Activated T-cell treated with anti-CD3 and anti-CD28 coated beads, Interleukin-2, amount 50 U/mL, for 72 hours (primary cell): ENCODE measurements at places on chromosomes 5 and 9. TPM values are rescaled to one million over a fixed set of nuclear protein-coding genes. Genes with fewer than 3 reads are reported as not detected.
A peak's percentile ranks its signal among the peaks of the same experiment; 100 is the strongest.

DNA sequence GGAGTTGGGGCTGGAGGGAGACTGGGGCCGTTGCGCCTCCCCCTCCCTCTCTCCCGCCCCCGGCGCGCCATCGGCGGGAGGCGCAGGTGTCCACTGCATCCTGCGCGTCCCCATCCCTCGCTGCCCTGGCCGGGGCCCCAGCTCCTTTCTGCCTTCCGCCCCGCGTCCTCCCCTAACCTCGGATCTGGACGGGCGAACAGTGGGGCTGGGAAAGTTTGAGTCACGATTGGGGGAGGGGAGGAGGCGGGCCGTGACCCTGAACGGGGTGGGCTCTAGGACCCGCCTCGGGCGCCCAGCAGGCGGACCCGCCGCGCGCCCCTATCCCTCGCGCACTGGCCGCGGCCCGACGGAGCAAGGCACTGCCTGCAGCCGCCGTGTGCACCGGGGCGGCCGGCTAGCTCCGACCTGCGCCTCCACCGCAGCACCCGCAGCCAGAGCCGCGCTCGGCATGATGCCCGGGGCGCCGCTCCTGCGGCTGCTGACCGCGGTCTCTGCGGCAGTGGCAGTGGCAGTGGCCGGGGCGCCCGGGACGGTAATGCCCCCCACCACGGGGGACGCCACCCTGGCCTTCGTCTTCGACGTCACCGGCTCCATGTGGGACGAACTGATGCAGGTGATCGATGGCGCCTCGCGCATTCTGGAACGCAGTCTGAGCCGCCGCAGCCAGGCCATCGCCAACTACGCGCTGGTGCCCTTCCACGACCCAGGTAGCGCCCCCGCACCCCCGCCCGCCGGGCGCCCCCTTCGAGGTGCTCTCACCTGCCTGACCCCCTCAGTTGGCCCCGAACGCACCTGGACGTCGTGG lies at the start of gene HMCN2:
TSS of gene HMCN2 (plus strand) at position 330 of the 805 bp plus-strand sequence. CDS start at position 449, 119 bp downstream.
- H3K4me3 ChIP-seq = peak within 1 kb of the TSS; percentile 18
- H3K4me1 ChIP-seq = peaks cover 11% of the 10 kb centered on the region
- H3K36me3 ChIP-seq = peaks cover 1% of the 10 kb centered on the region
- peaks cover 82% of the 10 kb centered on the region for H3K27me3 ChIP-seq

GRCh38 chr9:2181792-2182191 lies 166.6 kb downstream of the SMARCA2 start:
- H3K27ac ChIP-seq = no peak overlapping the region
- peak; percentile 5 for DNase-seq
- H3K36me3 ChIP-seq = peaks cover 11% of the 10 kb centered on the region
- no peaks in the 10 kb centered on the region for H3K4me1 ChIP-seq
- H3K4me3 ChIP-seq = no peak overlapping the region

DNA sequence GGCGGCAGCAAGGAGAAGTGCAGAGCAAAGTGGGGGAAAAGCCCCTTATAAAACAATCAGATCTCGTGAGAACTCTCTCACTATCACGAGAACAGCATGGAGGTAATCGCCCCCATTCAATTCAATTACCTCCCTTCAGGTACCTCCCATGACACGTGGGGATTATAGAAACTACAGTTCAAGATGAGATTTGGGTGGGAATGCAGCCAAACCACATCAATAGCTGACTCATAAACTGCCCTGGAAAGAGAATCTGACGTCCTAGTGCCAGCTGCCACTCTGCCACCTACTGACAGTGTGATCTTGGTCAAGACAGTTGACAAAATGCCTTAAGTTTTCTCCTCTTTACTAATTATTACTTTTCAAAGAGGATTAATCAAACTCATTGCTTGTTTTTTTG lies 128.3 kb downstream of the GPBP1 start:
- peaks cover 3% of the 10 kb centered on the region for H3K36me3 ChIP-seq
- H3K4me3 ChIP-seq = no peak overlapping the region
- H3K27me3 ChIP-seq = no peaks in the 10 kb centered on the region
- H3K27ac ChIP-seq = peak overlapping the region; percentile 17
- DNase-seq = peak; percentile 61

DNA sequence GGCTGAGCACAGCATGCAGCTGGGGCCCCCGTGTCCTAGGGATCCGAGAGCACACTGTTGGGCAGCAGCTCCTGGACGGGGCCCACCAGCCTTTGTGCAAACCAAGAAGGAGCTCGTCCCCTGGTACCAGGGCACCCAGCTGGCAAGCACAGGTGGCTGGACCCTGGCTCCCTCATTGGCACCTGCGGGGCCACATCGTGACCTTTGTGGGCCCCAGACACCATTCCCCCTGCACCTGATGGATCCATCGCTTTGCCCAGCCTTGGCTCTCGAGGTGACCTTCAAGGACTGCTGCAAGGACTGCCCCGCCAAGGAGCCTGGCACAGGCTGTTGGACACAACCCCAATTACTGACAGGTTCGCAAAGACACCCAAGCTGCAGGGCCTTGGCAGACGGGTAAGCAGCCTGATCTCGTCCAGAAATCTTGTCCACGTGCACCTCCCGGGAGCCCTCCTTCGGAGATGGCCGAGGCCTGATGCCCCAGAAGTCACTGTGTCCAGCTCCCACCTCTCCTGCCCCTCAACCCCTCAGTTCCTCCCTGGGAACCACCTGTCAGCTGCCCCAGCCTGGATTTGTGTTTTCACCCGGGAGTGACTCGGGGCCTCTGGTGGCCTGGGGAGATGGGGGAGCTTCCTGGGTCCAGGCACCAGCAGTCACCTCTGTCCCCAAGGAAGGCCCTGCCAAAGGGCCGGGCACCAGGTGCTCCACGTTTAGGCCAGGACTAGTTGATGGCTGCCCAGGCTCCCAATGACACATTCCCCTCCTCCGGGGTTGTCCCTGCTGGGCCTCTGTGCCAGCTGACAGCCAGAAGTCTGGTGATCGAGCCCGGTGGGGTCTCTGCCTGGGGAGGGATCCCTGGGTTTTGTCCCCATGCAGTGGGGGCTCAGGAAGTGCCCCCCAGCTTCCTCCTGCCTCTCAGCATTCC lies 137.1 kb upstream of the PPP1R26 start:
- H3K27me3 ChIP-seq = peaks cover 6% of the 10 kb centered on the region
- H3K27ac ChIP-seq = no peak overlapping the region
- H3K4me3 ChIP-seq = no peak overlapping the region
- no peaks in the 10 kb centered on the region for H3K4me1 ChIP-seq
- DNase-seq = no peak

GRCh38 chr9:137168573-137168903 lies 1.3 kb downstream of the LRRC26 start:
- peak overlapping the region; percentile 59 for H3K4me3 ChIP-seq
- no peak overlapping the region for H3K27ac ChIP-seq
- no peaks in the 10 kb centered on the region for H3K36me3 ChIP-seq

GRCh38 chr9:111023128-111023527 lies 15.1 kb downstream of the LPAR1 start:
- no peaks in the 10 kb centered on the region for H3K36me3 ChIP-seq
- no peaks in the 10 kb centered on the region for H3K27me3 ChIP-seq
- no peaks in the 10 kb centered on the region for H3K4me1 ChIP-seq
- H3K4me3 ChIP-seq = no peak overlapping the region

DNA sequence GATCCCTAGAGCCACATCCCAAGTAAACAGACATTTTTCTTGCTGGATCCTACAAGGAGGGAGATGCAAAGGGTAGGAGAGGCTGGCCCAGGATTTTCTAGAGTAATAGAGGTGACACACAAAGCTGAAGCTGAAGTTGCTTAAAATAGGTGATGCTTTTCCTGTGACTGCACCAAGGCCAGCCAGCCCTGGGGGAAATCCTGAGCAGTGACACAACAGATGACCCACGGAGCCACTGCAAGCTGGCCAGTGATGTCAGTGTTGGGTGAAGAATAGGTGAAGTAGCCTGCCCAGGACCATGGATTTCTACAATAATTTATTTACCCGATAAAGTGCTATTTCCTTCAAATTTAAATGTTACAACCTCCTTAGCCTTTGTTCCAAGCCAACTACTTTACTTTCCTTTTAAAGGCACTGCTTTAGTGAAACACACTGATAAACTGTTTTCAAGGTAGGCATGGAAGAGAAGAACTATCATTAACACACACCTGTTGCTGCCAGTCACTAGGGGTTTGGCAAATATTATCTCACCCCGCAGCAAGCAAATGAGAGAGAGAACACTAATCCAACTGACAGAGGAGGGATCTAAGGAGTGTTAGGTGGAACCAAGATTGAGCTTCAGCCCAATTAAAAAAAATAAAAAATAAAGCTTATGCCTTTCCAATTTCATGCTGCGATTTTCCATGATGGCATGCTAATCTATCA lies 123.5 kb downstream of the CTNND2 start:
- no peak overlapping the region for H3K27ac ChIP-seq
- DNase-seq = no peak
- H3K4me1 ChIP-seq = no peaks in the 10 kb centered on the region
- H3K27me3 ChIP-seq = no peaks in the 10 kb centered on the region
- no peak overlapping the region for H3K4me3 ChIP-seq

GRCh38 chr5:144191998-144192397 lies 21.3 kb downstream of the KCTD16 start:
- no peak overlapping the region for H3K27ac ChIP-seq
- H3K4me1 ChIP-seq = no peaks in the 10 kb centered on the region
- no peaks in the 10 kb centered on the region for H3K36me3 ChIP-seq
- no peak overlapping the region for H3K4me3 ChIP-seq
- peak; percentile 36 for DNase-seq

DNA sequence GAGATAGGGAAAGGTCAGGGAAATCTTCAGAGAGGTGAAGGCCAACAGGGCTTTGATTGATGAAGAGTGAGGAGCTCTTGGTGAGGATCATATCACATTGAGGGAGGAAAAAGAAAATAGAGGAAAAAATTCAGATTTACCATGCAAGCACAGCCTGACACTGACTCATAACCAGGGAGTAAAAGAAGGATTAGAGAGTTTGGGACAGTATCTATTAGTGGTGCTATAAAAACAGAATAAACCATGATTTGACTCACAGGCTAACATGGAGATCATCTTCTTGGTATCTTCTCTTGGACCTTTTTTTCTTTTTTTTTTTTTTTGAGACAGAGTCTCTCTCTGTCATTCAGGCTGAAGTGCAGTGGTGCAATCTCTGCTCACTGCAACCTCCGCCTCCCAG lies 44.4 kb downstream of the MUSK start:
- no peak overlapping the region for H3K27ac ChIP-seq
- H3K4me3 ChIP-seq = no peak overlapping the region

- H3K27ac ChIP-seq = no peak overlapping the region
- H3K4me1 ChIP-seq = no peaks in the 10 kb centered on the region
- no peak for DNase-seq
- H3K27me3 ChIP-seq = peaks cover 37% of the 10 kb centered on the region
- no peak overlapping the region for H3K4me3 ChIP-seq
These were observed 41.0 kb upstream of the SLC12A7 start for GRCh38 chr5:1152771-1153282.

DNA sequence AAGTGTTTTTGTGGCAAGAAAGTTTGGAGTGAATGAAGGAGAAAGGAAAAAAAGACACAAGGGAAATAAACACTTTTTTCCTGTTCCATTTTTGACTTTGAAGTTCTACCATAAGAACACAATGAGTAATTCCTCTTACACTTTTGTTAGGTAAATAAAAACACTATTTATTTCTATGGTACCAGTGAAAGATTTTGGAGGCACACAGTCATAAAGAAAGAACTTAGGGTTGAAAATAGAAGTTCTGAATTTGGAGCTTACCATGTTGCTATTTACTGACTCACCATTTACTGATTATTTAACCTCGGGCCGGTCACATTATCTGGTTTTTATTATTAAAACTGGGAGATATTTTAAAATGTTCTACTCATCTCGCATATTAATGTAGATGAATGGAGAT lies 367.8 kb downstream of the TLE1 start:
- no peak for DNase-seq
- no peak overlapping the region for H3K4me3 ChIP-seq
- H3K27ac ChIP-seq = no peak overlapping the region

DNA sequence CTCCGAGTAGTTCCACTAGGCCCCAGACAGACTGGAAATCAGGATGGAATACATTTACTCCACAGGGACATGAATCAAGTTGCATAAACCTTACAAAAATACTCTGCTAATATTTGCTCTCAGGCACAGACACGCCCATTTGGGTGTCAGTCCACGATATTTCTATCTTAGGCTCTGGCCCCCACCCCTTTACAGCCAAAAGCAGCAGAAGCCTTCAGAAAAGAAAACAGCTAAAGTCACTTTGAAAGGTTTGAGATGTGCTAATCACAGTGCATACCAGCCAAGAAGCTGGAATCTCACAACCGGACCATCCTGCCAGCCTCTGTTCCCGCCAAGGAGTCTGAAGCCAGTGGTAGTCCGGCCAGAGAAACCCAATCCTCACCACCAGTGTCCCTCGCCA lies 22.6 kb downstream of the PTPN3 start:
- H3K27me3 ChIP-seq = peaks cover 30% of the 10 kb centered on the region
- no peaks in the 10 kb centered on the region for H3K36me3 ChIP-seq
- DNase-seq = no peak
- H3K4me1 ChIP-seq = peaks cover 23% of the 10 kb centered on the region

DNA sequence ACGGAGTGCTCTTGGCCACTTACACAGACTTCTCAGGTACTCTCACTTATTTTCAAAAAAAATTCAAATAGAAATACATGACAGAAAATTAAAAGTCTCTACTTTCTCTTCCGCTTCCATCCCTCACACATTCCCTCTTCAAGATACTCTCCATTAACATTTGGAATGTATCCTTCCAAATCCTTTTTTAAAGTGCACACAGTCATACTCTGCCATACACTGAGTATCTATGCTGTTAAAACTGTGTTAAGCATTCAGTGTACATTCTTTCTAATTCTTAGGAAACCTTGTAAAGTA lies 15.5 kb downstream of the GOLPH3 start:
- H3K27me3 ChIP-seq = no peaks in the 10 kb centered on the region
- peaks cover 22% of the 10 kb centered on the region for H3K4me1 ChIP-seq
- no peak overlapping the region for H3K4me3 ChIP-seq
- no peak overlapping the region for H3K27ac ChIP-seq
- no peak for DNase-seq

- no peak overlapping the region for H3K4me3 ChIP-seq
- peaks cover 13% of the 10 kb centered on the region for H3K36me3 ChIP-seq
- H3K27me3 ChIP-seq = peaks cover 18% of the 10 kb centered on the region
These were observed 27.8 kb upstream of the VLDLR start for GRCh38 chr9:2593744-2594143.

DNA sequence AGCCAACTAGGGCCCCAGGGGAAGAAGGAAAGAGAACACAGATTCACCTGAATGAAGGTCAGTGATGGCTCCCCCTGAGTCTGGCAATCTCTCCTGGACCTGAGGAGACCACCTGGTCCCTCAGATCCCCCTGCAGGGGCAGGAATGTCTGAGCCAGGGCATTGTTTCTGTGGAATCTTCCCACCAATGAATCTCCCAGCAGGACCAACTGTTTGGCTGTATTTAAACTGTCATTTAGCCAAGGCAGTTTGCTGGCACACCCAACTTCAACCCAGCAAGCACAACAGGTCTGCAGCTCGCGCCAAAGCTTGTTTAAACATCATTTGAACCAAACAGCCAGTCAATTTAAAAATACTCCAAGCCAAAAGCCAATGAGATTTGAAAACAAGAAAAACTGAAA lies 92.6 kb downstream of the SH3TC2 start:
- peaks cover 12% of the 10 kb centered on the region for H3K27me3 ChIP-seq
- no peak overlapping the region for H3K4me3 ChIP-seq
- no peaks in the 10 kb centered on the region for H3K4me1 ChIP-seq

- no peak overlapping the region for H3K4me3 ChIP-seq
- no peak for DNase-seq
- no peaks in the 10 kb centered on the region for H3K27me3 ChIP-seq
- no peak overlapping the region for H3K27ac ChIP-seq
- no peaks in the 10 kb centered on the region for H3K36me3 ChIP-seq
These were observed 9.0 kb upstream of the SPINK4 start for GRCh38 chr9:33230756-33231622.

PLEKHG4B gene
- total RNA-seq = not detected

NDUFA8 gene
- total RNA-seq = 32.3 TPM

PCSK5 gene
- 3.7 TPM for total RNA-seq

IFNB1 gene
- total RNA-seq = 1.6 TPM

RAPGEF6 gene
- total RNA-seq = 37.3 TPM

TICAM2 gene
- total RNA-seq = 0.77 TPM

ST8SIA4 gene
- total RNA-seq = 44.5 TPM
